DMS53 (cell line): ENCODE measurements at places on chromosomes 7 and 10.

DNA sequence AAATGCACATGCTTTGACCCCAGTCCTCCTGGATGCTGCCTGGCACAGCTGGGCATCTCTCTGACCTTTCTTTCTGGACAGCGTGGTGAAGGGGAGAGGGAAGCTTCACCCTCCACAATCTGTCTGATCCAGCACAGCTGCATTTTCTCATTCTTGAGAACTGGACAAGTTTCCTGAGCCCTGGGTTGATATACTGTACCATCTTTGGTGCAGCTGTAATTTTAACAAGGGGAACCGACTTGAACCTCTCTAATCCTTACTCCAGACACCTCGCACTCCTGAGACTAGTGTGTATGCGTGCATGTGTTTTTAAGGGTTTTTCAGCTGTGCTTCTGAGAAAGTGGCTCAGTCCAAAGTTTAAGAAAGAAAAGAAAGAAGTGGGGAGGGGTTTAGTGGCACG lies 655.7 kb downstream of the INHBA start:
- DNase-seq: peak; percentile 45

DNA sequence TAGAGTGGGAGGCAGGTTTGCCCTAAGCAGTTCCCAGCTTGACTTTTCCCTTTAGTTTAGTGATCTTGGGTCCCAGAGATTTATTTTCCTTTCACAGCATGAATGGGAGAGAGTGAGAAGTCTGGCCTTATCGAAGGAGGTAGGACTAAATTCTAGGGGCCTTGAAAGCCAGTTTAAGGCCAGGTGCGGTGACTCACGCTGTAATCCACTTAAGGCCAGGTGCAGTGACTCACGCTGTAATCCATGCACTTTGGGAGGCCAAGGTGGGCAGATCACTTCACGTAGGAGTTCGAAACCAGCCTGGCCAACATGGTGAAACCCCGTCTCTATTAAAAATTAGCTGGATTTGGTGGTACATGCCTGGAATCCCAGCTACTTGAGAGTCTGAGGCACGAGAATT lies 392.2 kb downstream of the ACTR3B start:
- DNase-seq: peak; percentile 52

GRCh38 chr7:23098460-23098859 lies 7.1 kb upstream of the KLHL7 start:
- peak; percentile 39 for DNase-seq

DNA sequence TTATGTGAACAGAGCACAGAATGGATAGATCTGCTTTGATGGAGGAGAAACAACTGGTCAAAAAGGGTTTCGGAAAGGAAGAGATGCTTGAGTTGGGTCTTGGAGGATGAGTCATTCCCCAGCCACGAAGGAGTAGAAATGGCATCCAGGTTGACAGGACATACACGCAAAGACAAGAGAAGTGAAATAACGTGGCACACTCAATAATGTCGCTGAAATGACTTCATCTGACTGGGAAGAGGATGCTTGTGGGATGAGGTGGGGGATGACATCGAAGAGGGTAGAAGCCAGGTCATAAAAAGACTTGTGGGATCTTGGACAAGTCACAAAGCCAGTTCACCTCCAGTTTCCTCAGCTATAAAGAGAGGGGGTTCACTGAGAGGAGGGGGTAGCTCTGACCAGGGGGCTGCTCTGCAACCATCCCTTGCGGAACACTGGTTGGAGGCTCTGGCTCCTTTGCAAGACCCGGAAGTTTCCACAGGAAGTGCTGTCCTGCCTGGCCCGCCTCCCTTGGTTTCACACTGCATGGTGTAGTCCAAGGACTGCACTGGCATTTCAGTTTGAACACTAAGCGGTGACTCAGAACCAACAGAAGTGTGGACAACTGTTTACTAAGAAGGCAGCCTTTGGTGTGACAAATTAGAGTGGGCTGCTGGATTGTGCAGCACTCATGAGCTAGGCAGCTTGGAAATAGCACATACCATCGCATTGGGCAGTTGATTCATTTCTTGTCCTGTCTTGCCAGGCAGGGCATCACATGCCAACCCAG lies 189.9 kb upstream of the ADO start:
- DNase-seq: peak; percentile 54
